ENCODE measurements at places on chromosomes 6 and 20. TPM values are rescaled to one million over a fixed set of nuclear protein-coding genes. Genes with fewer than 3 reads are reported as not detected.

The ARMC2 gene
- total RNA-seq = 0.74 TPM

The BCAS4 gene
- total RNA-seq = 1.00 TPM

The GGTLC1 gene
- total RNA-seq = not detected

The HRH3 gene
- not detected for total RNA-seq

The FABP7 gene
- not detected for total RNA-seq

The FAM209B gene
- not detected for total RNA-seq

The SNAP91 gene
- total RNA-seq = not detected

The ULBP2 gene
- 21.4 TPM for total RNA-seq

The NQO2 gene
- 60.6 TPM for total RNA-seq

The CGAS gene
- 11.6 TPM for total RNA-seq

The VGLL2 gene
- not detected for total RNA-seq

The SLC22A7 gene
- total RNA-seq = not detected

The WFDC12 gene
- not detected for total RNA-seq

The BNIP5 gene
- total RNA-seq = not detected

The CDSN gene
- not detected for total RNA-seq

The PPP1R16B gene
- total RNA-seq = 64.7 TPM

The RBM39 gene
- total RNA-seq = 126 TPM

The HSPA12B gene
- total RNA-seq = 50.2 TPM

The PRKN gene
- total RNA-seq = 0.13 TPM

The HLA-DQA1 gene
- total RNA-seq = not detected

The VSTM2L gene
- total RNA-seq = 1.8 TPM

The CSNK2A1 gene
- 129 TPM for total RNA-seq

The ADGRF5 gene
- total RNA-seq = 185 TPM

The CCNC gene
- total RNA-seq = 45.9 TPM

The GNAS-AS1 gene
- not detected for total RNA-seq

The TUBB1 gene
- not detected for total RNA-seq

The BPIFA1 gene
- total RNA-seq = not detected

The C20orf204 gene
- 0.44 TPM for total RNA-seq

The TOX2 gene
- 31.3 TPM for total RNA-seq

The HSD17B8 gene
- total RNA-seq = 6.7 TPM

The GPSM3 gene
- 17.0 TPM for total RNA-seq
